Stimulated activated CD4-positive, alpha-beta T cell treated with anti-CD3 and anti-CD28 coated beads, Interleukin-15, amount 100 ng/mL, for 1 hour (primary cell): ENCODE measurements at places on chromosomes 5 and 9.

- no peak for DNase-seq
Measured at GRCh38 chr9:76162751-76163500, 231.3 kb downstream of the RFK start.

- DNase-seq = no peak
Measured at GRCh38 chr9:81669866-81670265, 19.5 kb downstream of the TLE1 start.

- DNase-seq = no peak
Measured at GRCh38 chr9:116939614-116940013, 252.5 kb downstream of the TRIM32 start.

DNA sequence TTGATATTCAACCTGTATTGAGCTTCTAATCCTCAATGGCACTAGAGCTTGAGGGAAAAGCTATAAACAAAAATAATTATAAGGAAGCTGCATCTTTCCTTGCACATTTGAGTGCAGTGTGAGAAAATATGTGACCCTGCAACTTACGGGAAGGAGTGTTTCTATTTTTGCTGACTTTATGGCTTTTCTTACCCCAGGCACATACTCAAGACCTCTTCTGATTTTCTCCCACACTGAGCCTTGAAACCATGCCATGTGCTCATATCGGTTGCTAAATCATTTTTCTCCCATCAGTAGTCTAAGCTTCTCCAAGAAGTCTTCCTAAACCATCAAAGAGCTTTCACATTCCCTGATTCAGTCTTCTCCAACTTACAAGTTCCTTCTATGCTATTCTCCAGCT is 91.5 kb downstream of the CDH6 start:
- DNase-seq = no peak

DNA sequence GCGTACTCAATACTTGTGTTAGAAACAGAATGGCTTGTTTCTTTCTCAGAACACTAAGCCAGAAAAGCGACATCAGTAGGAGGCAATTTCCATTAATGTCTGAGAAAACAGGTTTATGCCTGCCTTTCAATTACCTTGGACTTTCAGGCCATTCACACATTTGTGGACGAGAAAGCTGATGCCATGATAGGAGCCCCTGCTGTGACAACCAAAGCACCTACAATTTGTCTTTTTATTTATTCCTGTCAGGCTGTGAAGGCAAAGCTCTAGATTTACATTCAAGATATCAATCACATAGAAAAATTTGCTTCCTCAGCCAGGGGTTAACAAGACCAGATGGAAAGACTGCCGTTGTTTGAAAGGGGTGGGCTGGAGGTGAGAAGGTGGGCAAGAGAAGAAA is 76.2 kb downstream of the C7 start:
- DNase-seq = no peak

DNA sequence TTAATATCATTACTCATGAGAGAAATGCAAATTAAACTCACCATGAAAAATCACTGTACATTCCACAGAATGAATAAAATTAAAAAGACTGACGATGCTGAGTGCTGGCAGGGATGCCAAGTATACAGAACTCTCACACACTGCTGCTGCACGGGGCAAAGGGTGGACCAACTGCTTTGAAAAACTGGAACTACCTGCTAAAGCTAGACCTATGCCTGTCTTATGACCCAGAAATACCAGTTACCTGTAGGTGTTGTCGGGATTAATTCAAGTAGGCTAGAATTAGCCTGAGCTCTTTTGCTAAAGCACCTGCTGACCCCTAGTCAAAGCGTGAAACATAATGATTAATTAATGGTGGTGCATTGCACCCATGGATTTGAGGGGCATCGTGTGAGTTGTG is 36.5 kb upstream of the ANKRD18A start:
- DNase-seq = no peak

GRCh38 chr5:10704949-10705621 is 55.9 kb downstream of the DAP start:
- no peak for DNase-seq

GRCh38 chr5:161847941-161848391 is at the start of gene GABRA1:
GABRA1 (plus strand) TSS chr5:161848120; CDS start chr5:161850811, 2,691 bp downstream.
- DNase-seq = no peak

- DNase-seq = no peak
Measured at GRCh38 chr5:4246447-4246846, 650.8 kb downstream of the IRX1 start.

DNA sequence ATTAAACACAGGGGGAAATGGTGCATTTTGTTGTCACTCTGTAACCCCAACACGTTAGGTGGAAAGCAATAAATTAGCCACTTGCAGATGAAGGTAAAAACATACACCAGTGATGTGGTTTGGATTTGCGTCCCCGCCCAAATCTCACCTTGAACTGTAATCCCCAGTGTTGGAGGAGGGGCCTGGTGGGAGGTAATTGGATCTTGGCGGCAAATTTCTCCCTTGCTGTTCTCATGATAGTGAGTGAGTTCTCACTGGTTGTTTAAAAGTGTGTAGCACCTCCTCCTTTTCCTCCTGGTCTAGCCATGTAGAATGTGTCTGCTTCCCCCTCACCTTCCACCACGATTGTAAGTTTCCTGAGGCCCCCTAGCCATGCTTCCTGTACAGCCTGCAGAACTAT is 17.2 kb downstream of the EPB41L4A start:
- DNase-seq = no peak

DNA sequence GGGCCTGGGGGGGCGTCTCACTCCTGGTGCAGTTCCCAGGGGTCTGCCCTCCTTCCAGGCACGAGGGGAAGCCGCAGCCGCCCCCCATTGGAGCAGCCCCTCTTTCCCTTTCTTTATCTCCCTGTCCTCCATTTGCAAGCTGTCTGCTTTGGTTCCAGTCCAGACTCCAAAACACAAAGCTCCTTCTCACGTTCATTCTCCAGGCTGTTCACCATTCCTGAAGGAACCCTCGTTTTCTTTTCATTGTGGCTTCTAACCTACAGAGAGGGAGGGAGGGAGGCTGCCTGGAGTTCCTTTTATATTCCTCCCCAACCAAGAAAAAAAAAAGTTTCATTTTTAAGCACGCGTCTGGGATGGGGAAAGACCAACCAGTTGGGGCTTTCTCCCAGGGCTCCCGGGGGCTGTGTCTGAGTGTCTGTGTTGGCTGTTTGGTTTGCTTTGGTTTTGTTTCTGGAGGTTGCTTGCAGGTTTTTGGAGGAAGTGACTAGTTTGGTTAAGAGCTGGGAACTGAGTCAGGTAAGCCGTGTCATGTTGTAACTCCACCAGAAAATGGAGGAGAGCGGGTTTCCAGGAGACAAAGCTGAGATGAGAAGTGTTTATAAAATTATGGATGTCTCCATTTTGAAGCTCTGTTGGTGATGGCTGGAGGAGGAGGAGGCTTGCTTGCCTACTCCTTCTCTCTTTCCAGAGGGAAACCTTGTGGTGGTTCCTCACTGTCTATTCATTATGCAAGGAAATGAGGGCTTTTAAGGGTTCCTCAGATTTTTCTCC is 1.6 kb downstream of the ZNF462 start:
- DNase-seq = no peak

DNA sequence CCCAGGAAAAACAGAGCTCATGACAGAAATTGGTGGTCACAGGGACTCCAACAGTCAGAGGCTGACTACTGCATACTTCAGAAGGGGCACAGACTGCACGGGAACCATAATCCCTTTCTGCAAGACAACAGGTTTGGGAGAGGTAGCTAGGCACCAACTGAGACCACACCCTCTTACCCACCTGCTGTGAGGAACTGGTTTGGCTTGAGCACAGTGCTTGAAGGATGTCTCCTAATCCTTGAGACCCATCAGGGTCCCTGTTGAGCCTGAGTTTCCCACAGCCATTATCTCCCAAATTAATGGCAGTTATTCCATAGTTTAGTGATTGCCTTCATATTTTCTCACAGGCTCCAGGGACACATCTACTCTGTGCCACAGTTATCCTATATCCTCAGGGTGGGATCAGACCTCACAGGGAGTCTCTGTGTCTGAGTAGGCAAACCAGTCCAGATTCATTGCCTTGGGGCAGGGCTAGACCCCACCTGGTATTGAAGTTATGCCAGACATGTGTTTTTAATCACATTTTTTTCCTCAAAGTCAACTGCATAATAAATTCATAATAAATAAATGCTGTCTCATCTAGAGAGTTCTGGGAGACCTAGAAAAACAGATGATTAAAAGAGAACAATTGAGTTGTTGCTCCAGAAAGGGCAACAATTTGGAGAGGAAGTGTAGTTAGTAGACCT is 9.3 kb upstream of the CAST start:
- DNase-seq = no peak

GRCh38 chr9:99885747-99886146 is 20.7 kb upstream of the STX17 start:
- no peak for DNase-seq

DNA sequence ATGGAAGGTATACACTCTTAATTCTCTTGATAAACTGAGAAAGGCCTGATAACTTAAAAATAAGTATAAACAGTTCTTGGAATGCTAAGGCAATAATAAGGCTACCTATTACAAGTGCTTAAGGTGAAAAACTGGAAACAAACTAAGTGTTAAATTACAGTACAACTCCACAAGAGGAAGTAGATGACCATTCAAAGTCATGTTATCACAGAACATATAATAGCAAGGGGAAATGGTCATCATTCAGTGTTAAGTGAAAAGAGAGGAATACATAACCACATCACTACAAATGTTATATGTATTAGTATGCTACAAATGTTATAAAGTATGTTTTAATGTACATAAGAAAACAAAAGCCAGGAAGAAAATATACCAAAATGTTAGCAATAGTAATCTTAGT is 135.9 kb downstream of the CCDC192 start:
- DNase-seq = no peak

DNA sequence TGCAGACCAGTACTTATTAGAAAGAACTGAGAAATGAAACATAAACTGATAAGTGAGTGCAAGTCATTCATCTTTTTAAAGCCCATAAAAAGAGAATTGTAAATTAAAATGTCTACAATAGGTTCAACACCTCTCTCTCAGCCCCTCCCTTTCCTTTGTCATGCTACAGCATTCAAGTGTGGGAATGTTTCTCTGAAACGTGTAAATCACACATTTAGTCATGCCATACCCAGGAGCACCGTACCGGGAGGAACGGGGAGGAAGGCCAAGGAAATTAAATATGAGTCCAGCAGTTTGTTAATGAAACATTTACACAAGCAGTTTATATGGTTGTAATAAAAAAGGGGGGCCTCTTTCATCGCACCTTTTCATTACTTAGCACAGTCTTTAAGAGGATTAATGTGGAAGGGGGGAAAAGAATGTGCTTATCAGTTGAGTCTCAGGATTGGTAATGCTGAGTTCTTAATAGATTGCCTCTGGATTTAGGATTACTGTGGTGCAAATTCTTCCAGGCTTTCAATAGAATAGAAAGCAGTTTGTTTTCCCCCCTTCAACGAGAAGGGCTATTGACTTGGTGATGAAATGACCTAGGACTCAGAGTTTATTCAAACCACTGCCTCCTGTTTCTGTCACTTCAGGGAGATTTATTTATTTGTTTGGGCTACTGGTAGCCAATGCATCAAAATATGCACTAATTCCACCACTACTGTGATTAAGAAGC is 176.0 kb upstream of the ZNF608 start:
- no peak for DNase-seq

DNA sequence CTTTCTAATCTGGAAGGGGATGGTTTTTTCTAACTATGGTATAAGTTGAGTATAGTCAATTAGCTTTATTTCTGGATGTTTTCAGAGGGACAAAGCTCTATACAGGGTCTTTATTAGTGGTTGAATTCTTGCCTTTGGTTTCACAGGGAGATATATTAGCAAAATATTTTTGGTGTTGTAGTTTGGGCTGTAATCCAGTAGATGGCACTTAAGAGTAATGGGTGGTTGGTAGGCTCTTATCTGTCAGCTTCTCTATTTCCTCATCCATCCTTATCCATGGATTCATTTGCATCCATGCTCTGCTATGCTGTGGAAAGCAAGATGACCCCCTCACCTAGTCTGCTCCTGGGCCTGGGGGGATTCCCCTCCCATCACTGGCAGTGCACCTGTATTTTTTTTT is 363.6 kb upstream of the CYLC2 start:
- no peak for DNase-seq

- DNase-seq = no peak
Measured at GRCh38 chr9:135273008-135273407, 185.5 kb downstream of the OLFM1 start.

GRCh38 chr5:178333821-178334481 is 101.3 kb upstream of the PHYKPL start:
- DNase-seq = no peak

DNA sequence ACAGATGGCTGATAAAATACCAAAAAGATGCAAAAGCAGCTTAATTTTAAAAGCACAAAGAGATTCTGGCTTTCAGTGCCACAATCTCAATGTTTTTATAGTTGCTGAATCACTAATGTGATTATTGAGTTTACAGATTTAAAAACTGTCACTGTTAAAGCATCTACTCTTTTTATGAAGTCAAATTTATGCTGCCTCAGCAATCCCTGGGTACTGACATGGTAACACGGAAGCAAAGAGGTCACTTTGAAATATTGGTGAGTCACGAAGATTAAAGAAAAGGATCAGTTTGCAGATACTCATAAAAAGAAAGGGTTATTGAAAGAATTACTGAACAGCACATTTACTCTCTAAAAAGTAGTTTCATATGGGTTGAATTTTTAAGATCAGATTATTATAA is 39.7 kb upstream of the HMGCS1 start:
- DNase-seq = no peak

DNA sequence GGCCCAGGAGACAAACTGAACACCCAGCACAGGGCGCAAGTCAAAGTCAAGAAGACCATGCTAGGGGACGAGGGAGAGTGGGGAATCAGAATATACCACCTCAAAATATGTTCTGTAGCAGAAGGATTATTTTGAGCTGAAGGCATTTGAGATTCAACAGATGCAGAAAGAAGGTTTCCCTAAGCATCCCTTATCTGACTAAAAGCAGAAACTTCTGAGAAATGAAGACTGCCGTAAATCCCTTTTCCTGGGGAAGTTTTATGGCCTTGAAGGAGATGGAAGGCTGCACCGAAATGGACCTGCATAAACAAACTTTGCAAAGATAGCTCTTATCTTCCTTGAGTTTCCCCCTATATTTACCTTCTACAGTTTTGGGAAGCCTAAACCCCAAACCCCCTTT is 72.8 kb downstream of the PTTG1 start:
- no peak for DNase-seq

DNA sequence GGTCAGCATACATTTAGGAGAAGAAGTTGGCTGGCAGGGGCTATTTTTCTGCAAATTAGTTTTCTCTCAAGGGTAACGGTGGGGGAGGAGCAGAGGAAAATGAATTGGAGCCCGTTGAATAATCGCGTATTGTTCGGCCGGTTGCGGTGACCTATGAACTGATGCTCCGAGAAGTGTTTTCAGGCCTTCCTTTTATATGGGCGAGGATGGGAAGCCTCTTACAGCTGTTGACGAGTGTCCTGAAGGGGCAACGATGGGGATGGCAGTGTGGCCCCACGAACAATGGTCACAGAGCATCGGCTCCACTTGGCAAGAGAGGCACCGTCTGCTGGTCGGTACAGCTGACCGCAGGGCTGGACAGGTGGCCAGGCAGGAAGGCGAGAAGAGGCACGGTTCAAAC is 400.7 kb downstream of the ZSWIM6 start:
- DNase-seq = no peak
